ENCODE measurements at places on chromosomes 3 and 15. TPM values are rescaled to one million over a fixed set of nuclear protein-coding genes. Genes with fewer than 3 reads are reported as not detected.

Gene NMD3
- polyA plus RNA-seq, result 23.1 TPM

Gene RFX7
- polyA plus RNA-seq, result 2.2 TPM

Gene ZNF717
- 15.7 TPM for polyA plus RNA-seq

Gene CASR
- 0.19 TPM for polyA plus RNA-seq

Gene ZMAT3
- 4.2 TPM for polyA plus RNA-seq

Gene CAMK2N2
- not detected for polyA plus RNA-seq

Gene SNTN
- 0.09 TPM for polyA plus RNA-seq

Gene B3GALNT1
- 0.81 TPM for polyA plus RNA-seq

Gene TGM5
- polyA plus RNA-seq, result not detected

Gene P2RY12
- 0.75 TPM for polyA plus RNA-seq

DNA sequence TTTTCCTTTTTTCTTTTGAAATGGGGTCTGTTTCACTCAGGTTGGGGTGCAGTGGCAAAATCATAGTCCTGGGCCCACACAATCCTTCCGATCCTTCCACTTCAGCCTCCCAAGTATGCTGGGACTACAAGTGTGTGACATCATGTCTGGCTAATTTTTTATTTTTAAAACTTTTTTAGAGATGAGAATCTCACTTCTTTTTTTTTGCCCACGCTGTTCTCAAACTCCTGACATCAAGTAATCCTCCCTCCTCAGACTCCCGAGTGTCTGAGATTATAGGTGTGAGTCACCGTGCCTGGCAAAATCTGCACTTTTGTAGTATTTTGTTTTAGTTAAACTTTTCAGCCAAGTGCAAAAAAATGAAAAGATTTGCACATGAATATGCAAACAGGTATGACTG, 171.0 kb downstream of the FNDC3B start:
- no peak for DNase-seq
- no peaks in the 10 kb centered on the region for H3K27me3 ChIP-seq
- H3K36me3 ChIP-seq, result peaks cover under 1% of the 10 kb centered on the region

GRCh38 chr15:35874260-35874905, 328.4 kb upstream of the DPH6 start:
- H3K27ac ChIP-seq, result no peak overlapping the region
- H3K36me3 ChIP-seq, result no peaks in the 10 kb centered on the region
- no peaks in the 10 kb centered on the region for H3K27me3 ChIP-seq
- DNase-seq, result no peak

DNA sequence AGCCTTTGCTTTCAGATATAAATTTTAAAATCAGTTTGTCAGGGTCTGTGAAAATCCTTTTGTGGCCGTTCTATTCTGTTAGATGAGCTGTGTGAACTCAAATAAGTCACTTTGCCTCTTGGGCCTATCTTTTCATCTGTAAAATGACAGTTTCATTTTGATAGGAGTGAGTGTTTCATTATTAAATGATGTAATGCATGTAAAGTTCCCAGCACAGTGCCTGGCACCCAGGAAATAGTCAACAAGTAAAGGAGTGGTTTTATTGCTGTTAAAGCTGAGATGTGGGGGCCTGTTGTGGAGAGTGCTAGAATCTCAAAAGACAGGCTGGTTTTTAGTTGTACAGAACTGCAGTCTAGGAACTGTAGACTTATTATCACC, 394.5 kb upstream of the CFAP20DC start:
- H3K4me3 ChIP-seq, result no peak overlapping the region
- no peaks in the 10 kb centered on the region for H3K4me1 ChIP-seq
- no peaks in the 10 kb centered on the region for H3K36me3 ChIP-seq
- DNase-seq, result peak; percentile 6
- H3K27me3 ChIP-seq, result no peaks in the 10 kb centered on the region
- peak overlapping the region; percentile 6 for H3K27ac ChIP-seq

DNA sequence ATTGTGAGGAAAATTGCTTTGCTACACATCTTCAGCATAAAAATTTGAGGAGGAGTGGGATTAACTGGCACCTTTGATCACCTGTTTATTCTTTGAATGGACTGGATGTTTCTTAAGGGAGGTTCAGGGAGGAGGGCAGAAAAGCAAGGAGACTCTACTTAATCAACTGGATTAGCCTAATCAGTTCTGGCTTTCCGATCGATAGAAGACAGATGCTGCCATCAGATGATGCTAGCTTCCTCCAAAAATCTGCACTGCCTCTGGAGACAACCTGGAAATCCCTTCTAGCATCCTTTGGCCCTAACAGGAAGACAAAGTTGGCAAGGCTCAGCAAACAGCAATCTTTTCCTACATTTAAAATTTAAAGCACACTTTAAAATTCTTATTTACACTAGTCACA, 197.8 kb downstream of the EBLN2 start:
- H3K4me1 ChIP-seq, result peaks cover 9% of the 10 kb centered on the region
- no peak overlapping the region for H3K4me3 ChIP-seq
- H3K27me3 ChIP-seq, result no peaks in the 10 kb centered on the region
- H3K27ac ChIP-seq, result no peak overlapping the region

DNA sequence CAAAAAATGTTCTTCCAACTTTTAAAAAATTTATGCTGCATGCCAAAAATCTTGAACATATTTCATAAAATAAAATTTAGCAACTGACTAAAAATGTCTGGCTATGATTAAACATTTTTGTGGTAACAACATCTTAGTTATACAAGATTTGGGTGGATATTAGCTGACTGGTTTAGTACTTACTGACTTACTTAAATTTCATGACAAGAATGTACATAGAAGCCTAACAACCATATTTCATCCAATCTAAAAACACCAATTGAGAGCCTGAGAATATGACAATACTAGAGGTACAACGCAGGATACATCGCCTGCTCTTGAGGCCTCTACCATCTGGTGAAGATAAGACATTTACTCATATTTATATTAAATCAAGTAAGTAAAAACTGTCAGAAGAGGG, 34.6 kb downstream of the GNB4 start:
- H3K36me3 ChIP-seq, result no peaks in the 10 kb centered on the region
- no peaks in the 10 kb centered on the region for H3K4me1 ChIP-seq
- H3K27me3 ChIP-seq, result no peaks in the 10 kb centered on the region
- DNase-seq, result no peak
- H3K27ac ChIP-seq, result no peak overlapping the region

- H3K27ac ChIP-seq, result peak overlapping the region; percentile 64
- H3K4me3 ChIP-seq, result no peak overlapping the region
- H3K4me1 ChIP-seq, result peaks cover 22% of the 10 kb centered on the region
- DNase-seq, result no peak
- H3K27me3 ChIP-seq, result no peaks in the 10 kb centered on the region
Measured at GRCh38 chr15:73629798-73630429, 3.3 kb downstream of the NPTN start.

GRCh38 chr15:38148471-38148870, 104.2 kb upstream of the SPRED1 start:
- no peaks in the 10 kb centered on the region for H3K4me1 ChIP-seq
- no peak overlapping the region for H3K27ac ChIP-seq
- H3K4me3 ChIP-seq, result no peak overlapping the region

- H3K4me3 ChIP-seq, result no peak overlapping the region
- no peaks in the 10 kb centered on the region for H3K27me3 ChIP-seq
- no peaks in the 10 kb centered on the region for H3K4me1 ChIP-seq
Measured at GRCh38 chr15:99100245-99101173, 4.4 kb upstream of the SYNM start.

DNA sequence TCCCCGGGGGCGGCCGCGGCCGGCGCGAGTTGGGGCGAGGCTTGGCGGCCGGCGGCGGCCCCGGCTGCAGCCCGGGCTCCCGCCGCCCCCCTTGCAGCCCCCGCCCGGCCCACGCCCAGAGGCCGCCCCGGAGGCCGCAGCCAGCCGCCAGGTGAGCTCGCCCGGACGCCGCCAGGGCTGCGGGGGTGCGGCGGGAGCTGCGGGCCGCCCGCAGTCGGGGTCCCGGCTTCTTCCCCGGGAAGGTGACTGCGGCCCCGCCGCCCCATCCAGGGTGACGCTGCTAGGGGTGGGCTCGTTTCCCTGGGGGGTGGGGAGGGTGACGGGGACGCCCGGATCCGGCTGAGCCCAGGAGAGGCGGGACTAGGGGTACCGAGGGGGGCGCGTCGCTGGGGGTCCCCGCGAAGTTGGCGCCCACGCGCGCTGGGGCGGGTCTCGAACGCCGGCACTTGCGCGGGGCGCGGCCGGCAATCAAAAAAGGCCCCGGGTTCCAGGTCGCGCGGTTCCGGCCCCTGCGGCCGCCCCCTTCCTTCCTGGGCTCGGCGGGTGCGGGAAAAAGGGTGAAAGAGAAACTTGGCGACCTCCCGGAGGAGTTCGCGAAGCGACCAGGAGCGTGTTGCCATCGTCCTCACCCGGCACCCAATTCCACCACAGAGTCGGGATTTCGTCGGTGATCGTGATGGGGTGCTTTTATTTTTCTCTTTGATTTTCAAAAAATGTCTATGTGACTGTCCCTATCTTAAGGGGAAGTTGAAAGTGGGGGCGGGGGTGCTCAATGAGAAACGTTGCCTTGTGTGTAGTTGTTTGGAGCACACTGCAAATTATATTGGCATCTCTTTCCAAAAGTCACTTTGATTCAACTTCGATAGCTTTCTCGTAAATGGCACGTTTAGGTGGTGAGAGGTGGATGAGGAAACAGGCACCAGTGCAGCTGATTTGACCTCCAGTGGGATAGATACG, 619 bp downstream of the ATXN7 start:
- H3K36me3 ChIP-seq, result peaks cover 2% of the 10 kb centered on the region
- peaks cover 13% of the 10 kb centered on the region for H3K4me1 ChIP-seq
- DNase-seq, result peak; percentile 43
- H3K27ac ChIP-seq, result peak overlapping the region; percentile 55

DNA sequence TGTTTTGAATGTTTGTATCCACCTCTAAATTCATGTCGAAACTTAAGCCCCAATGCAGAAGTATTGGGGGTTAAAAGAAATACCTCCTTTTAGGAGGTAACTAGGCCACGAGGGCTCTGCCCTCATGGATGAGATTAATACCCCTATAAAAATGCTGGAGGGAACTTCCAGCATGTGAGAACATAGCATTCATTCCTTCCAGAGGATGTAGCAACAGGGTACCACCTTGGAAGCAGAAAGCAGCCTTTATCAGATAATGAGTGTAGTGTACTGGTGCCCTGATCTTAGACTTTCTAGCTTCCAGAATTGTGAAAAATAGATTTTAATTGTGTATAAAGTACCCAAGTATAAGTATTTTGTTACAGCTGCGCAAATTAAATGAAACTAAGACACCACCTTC, 353.4 kb upstream of the MANF start:
- H3K36me3 ChIP-seq, result no peaks in the 10 kb centered on the region
- no peak for DNase-seq
- no peaks in the 10 kb centered on the region for H3K4me1 ChIP-seq
- no peaks in the 10 kb centered on the region for H3K27me3 ChIP-seq
- H3K27ac ChIP-seq, result no peak overlapping the region

GRCh38 chr3:97860364-97860763, 38.6 kb downstream of the CRYBG3 start:
- no peak for DNase-seq
- no peaks in the 10 kb centered on the region for H3K4me1 ChIP-seq
- H3K36me3 ChIP-seq, result no peaks in the 10 kb centered on the region
- H3K4me3 ChIP-seq, result no peak overlapping the region

DNA sequence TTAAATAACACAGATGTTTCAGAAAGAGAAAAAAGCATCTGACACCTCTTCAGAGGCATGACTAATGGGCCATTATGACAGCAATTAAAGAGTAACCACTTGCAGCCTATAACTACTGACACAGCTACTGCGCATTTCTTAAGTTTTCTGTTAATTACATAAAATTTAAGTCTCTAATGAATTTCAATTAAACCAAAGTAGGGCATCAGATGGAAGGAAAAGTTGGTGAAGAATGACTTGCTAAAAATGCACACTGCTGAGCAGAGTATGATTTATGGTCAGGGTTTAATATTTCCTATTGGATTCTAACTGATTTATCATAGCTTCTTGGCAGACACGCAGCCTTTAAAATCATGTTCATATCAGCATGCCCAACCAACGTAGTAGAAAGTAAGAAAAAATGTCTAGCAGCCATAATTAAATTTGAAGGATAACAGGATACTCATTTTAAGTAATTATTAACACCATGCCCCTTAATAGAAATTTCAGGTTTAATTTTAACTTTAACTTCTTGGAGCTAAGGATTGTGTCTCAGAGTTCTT, 140.0 kb downstream of the CBLB start:
- peaks cover 3% of the 10 kb centered on the region for H3K4me1 ChIP-seq
- H3K4me3 ChIP-seq, result no peak overlapping the region
- no peaks in the 10 kb centered on the region for H3K27me3 ChIP-seq

DNA sequence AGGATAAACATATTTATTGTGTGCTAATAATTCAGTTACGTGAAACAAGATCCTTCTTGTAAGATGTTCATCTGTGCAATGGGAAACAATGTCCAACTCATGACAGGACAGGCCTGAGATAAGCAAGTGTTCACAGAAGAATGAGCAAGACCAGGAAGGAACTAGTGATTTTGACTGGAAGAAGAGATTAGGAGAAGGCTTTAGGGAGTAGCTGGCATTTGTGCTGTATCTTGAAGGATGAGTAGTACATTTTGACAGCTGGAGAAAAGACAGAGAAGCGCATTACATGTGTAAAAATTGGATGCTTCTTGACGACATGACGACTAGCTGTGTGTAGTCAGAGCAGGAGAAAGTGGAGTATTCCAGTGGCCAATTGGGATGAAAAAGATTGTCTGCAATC, 48.4 kb downstream of the GBE1 start:
- no peaks in the 10 kb centered on the region for H3K27me3 ChIP-seq
- H3K4me1 ChIP-seq, result peaks cover 5% of the 10 kb centered on the region
- DNase-seq, result no peak
- no peaks in the 10 kb centered on the region for H3K36me3 ChIP-seq
- H3K27ac ChIP-seq, result no peak overlapping the region

- H3K27ac ChIP-seq, result no peak overlapping the region
- peaks cover 3% of the 10 kb centered on the region for H3K4me1 ChIP-seq
- H3K36me3 ChIP-seq, result no peaks in the 10 kb centered on the region
- no peak overlapping the region for H3K4me3 ChIP-seq
- DNase-seq, result no peak
- peaks cover 4% of the 10 kb centered on the region for H3K27me3 ChIP-seq
Measured at GRCh38 chr3:10006048-10006761, 19.6 kb upstream of the EMC3 start.

- no peak for DNase-seq
- no peaks in the 10 kb centered on the region for H3K4me1 ChIP-seq
- H3K4me3 ChIP-seq, result no peak overlapping the region
- no peaks in the 10 kb centered on the region for H3K36me3 ChIP-seq
- H3K27me3 ChIP-seq, result no peaks in the 10 kb centered on the region
Measured at GRCh38 chr15:73952913-73953750, 26.9 kb downstream of the LOXL1 start.

GRCh38 chr3:189458528-189458927, 172.7 kb upstream of the TP63 start:
- H3K4me3 ChIP-seq, result no peak overlapping the region
- no peak overlapping the region for H3K27ac ChIP-seq
- no peak for DNase-seq
- no peaks in the 10 kb centered on the region for H3K36me3 ChIP-seq
- H3K4me1 ChIP-seq, result no peaks in the 10 kb centered on the region
- no peaks in the 10 kb centered on the region for H3K27me3 ChIP-seq

- no peak overlapping the region for H3K27ac ChIP-seq
- H3K4me3 ChIP-seq, result no peak overlapping the region
- no peaks in the 10 kb centered on the region for H3K27me3 ChIP-seq
- DNase-seq, result no peak
- H3K4me1 ChIP-seq, result no peaks in the 10 kb centered on the region
Measured at GRCh38 chr3:74613060-74613459, 1.4 kb downstream of the CNTN3 start.
